Spinal cord (tissue), 10 donors: ENCODE measurements at places on chromosomes 7 and 10.

GRCh38 chr7:51961804-51962203 is 645.2 kb upstream of the COBL start:
- no peaks in the 10 kb centered on the region for H3K4me1 ChIP-seq
- H3K36me3 ChIP-seq: no peaks in the 10 kb centered on the region
- no peaks in the 10 kb centered on the region for H3K27me3 ChIP-seq
- no peak for DNase-seq

GRCh38 chr10:21518149-21518640 is 7.3 kb downstream of the SKIDA1 start:
- H3K4me3 ChIP-seq: peak overlapping the region; percentile 78
- H3K4me1 ChIP-seq: peaks cover 7% of the 10 kb centered on the region
- no peaks in the 10 kb centered on the region for H3K36me3 ChIP-seq
- no peaks in the 10 kb centered on the region for H3K27me3 ChIP-seq
- peak overlapping the region; percentile 97 for H3K27ac ChIP-seq

GRCh38 chr10:129179972-129180678 is 286.9 kb upstream of the MGMT start:
- no peaks in the 10 kb centered on the region for H3K27me3 ChIP-seq
- no peak for DNase-seq
- H3K4me3 ChIP-seq: no peak overlapping the region

DNA sequence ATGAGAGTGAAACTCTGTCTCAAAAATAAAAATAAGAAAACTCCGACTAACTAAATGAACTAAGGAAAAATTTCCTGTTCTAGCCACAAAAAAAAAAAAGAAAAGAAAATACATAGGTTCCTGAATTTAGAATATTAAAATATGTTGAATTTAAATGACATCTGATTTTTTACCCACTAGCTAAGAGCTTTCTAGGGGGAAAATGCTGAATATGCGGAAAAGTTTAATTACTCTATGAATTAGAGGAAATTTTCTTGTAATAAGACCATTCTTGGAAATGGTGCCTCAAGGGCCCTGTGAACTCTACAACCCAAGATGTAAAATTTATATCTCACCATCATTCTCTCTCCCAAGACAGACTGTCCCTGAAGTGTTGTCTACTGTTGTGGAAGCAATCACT is 165.0 kb upstream of the CALN1 start:
- DNase-seq: no peak
- H3K27ac ChIP-seq: no peak overlapping the region
- no peaks in the 10 kb centered on the region for H3K27me3 ChIP-seq
- no peaks in the 10 kb centered on the region for H3K4me1 ChIP-seq

DNA sequence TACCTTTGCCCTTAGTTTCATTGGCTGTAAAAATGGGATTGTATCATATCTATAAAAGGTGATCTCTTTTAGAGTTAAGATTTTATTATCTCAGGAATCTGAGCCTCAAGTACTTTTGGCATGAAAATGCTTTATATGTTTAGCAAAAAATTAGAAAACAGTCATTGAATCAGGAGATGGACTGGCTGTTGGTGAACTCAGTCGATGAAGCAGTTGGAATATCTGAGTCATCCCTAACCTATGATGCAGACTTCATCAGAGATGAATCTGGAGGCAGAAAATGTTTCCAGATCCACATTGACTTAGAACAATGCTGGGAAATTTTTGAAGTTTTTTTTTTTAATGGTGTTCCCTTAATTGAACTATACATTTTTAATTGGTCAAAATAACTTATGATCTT is 228.5 kb downstream of the SLC25A13 start:
- no peak for DNase-seq
- H3K27ac ChIP-seq: no peak overlapping the region
- H3K36me3 ChIP-seq: no peaks in the 10 kb centered on the region
- H3K27me3 ChIP-seq: no peaks in the 10 kb centered on the region
- H3K4me3 ChIP-seq: no peak overlapping the region

DNA sequence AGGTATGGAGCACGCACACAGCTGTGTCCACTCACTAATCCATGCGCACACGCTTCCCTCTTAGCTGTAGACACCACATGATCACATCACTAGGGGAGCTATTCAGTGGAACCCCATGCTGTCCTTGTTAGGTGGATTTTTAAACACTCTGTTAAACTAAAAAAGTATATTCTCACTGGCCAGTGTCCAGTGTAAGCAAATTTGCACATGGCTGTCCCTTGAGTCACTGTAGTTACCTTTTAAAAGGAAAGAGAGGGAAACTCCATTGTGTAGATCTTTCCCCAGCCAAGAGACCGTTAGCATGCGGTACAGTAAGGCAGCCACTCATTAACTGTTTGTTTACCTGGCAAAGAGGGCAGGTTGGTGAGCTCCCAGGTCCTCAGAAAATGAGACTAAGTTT is 81.6 kb upstream of the INSYN2A start:
- no peak overlapping the region for H3K27ac ChIP-seq
- no peak for DNase-seq
- no peak overlapping the region for H3K4me3 ChIP-seq
- H3K27me3 ChIP-seq: no peaks in the 10 kb centered on the region

GRCh38 chr10:21202776-21203462 is 305.8 kb upstream of the NEBL start:
- H3K4me1 ChIP-seq: no peaks in the 10 kb centered on the region
- H3K27me3 ChIP-seq: no peaks in the 10 kb centered on the region
- H3K36me3 ChIP-seq: no peaks in the 10 kb centered on the region
- H3K4me3 ChIP-seq: no peak overlapping the region
- no peak for DNase-seq
- H3K27ac ChIP-seq: no peak overlapping the region

GRCh38 chr10:86960003-86960862 is 1.8 kb downstream of the SNCG start:
- H3K4me1 ChIP-seq: peaks cover 67% of the 10 kb centered on the region
- H3K27ac ChIP-seq: no peak overlapping the region
- peaks cover 18% of the 10 kb centered on the region for H3K36me3 ChIP-seq
- no peak for DNase-seq
- no peaks in the 10 kb centered on the region for H3K27me3 ChIP-seq

DNA sequence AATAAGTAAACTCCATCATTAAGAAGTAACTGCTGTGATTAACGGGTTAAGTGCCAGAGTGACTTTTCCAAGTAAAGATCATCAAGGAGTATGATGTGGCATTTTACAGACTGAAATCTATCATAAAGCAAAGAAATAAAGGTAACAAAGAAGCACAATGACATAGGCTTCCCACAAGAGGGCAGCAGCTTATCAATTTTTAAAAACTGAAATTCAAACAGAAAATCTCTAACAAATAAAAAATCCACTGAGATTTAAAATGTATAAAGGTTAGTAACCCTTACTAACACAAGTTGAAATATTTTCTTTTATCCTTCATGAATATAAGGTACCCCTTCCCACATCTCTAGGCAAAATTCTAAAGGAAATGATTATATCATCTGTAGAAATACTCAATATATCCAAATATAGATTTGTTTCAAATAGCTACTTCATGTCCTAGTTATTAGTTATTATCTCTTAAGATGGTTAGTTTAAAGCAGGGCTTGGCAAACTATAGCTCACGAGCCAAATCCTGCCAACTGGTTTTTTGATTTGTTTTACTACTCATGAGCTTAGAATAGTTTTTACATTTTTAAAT is 29.2 kb downstream of the FAM3C start:
- no peaks in the 10 kb centered on the region for H3K27me3 ChIP-seq
- H3K4me1 ChIP-seq: no peaks in the 10 kb centered on the region
- peaks cover 2% of the 10 kb centered on the region for H3K36me3 ChIP-seq
- H3K27ac ChIP-seq: no peak overlapping the region
- no peak overlapping the region for H3K4me3 ChIP-seq

- no peaks in the 10 kb centered on the region for H3K27me3 ChIP-seq
- peaks cover 3% of the 10 kb centered on the region for H3K4me1 ChIP-seq
- H3K36me3 ChIP-seq: peaks cover 15% of the 10 kb centered on the region
- H3K4me3 ChIP-seq: no peak overlapping the region
- no peak for DNase-seq
Measured at GRCh38 chr10:905503-905902, 26.0 kb downstream of the LARP4B start.

DNA sequence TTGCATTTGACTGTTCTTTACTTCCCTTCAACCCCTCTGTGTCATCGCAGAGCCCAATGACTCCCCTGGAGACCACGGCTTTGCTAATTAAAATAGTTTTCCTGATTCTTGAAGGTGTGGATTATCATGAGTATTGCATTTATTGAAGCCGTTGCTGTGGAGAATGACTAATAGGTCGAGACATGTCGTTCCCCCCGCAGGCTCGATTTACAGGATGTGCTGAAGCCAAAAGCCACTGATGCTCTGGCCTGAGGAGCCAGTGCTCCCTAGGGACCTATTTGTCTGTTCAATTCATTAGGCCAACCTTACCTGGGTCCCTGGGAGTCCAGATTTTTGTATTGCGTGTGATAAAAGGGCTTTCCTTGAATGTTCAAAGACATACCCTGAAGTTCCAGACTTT is 102.3 kb downstream of the NPTX2 start:
- no peak overlapping the region for H3K27ac ChIP-seq
- no peak for DNase-seq
- H3K27me3 ChIP-seq: no peaks in the 10 kb centered on the region
- H3K4me1 ChIP-seq: no peaks in the 10 kb centered on the region

DNA sequence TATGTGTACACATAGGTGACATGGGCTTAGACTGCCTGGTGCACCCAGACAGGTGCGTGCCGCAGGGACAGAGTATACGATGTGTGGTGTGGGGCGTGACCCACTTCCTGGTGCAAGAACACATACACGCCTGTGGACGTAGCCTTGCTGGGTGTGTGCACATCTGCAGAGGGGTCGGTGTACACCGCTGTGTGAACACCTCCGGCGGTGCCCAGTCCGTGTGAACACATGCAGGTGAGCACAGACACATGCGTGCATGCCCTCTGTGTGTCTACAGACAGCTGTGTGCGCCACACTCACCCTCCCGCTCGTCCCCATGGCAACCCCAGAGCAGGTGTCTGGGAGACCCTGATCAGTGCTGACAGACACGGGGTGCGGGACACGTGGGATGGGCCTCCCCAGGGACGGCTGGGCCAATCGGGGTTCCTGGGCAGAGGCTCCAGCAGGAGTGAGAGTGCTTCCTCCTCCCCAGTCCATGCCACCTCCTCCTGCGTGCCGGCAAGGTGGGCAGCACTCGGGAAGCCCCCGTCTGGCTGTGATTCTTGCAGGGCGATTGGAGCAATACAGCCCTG is 23.4 kb downstream of the ELFN1 start:
- H3K27me3 ChIP-seq: no peaks in the 10 kb centered on the region
- no peak overlapping the region for H3K4me3 ChIP-seq
- no peak for DNase-seq
- H3K27ac ChIP-seq: peak overlapping the region; percentile 6
- H3K4me1 ChIP-seq: peaks cover 66% of the 10 kb centered on the region
- H3K36me3 ChIP-seq: peaks cover 71% of the 10 kb centered on the region

GRCh38 chr10:21919117-21919516 is 84.4 kb downstream of the DNAJC1 start:
- H3K27ac ChIP-seq: no peak overlapping the region
- H3K36me3 ChIP-seq: no peaks in the 10 kb centered on the region
- H3K4me3 ChIP-seq: no peak overlapping the region
- H3K4me1 ChIP-seq: no peaks in the 10 kb centered on the region
- no peaks in the 10 kb centered on the region for H3K27me3 ChIP-seq
